Activated naive CD4-positive, alpha-beta T cell (primary cell): ENCODE measurements at places on chromosomes 2 and 18.

GRCh38 chr2:216066230-216066629 lies 15.4 kb downstream of the PECR start:
- DNase-seq, result no peak

- DNase-seq, result no peak
These were observed 12.4 kb downstream of the ASB1 start for GRCh38 chr2:238438856-238439849.

GRCh38 chr2:73175663-73176204 lies 26.6 kb upstream of the NOTO start:
- peak; percentile 54 for DNase-seq

- no peak for DNase-seq
These were observed 1205.9 kb upstream of the GYPC start for GRCh38 chr2:125450092-125450491.

GRCh38 chr2:170361090-170361936 lies 183.4 kb downstream of the MYO3B start:
- peak; percentile 13 for DNase-seq

DNA sequence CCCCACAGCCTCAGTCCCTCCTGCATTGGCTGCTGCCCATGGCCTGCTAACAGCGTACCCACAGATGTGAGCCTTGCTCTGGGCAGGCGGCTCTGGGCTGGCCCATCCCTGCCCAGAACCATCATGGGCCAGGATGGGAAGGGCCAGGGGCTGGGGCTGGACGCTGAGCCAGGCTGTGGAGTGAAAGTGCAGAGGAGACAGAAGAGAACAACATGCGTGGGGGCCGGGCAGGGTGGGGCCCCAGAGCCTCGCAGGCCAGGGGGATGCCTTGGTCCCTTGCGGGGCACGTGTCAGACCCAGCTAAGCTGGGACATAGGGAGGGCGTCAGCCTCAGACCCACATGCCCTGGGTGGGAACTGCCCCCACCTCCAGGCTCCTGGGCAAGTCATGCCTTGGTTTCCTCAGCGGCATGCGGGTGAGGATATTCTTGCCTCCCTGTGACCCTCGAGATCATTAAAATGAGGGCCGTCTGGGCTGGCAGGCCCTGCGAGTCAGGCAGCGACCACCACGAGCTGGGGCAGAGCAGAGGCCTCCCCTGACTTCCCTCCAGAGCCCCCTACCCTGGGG lies 27.3 kb downstream of the GPC1 start:
- DNase-seq, result no peak

- DNase-seq, result no peak
These were observed 24.4 kb downstream of the SPP2 start for GRCh38 chr2:234074751-234075517.

DNA sequence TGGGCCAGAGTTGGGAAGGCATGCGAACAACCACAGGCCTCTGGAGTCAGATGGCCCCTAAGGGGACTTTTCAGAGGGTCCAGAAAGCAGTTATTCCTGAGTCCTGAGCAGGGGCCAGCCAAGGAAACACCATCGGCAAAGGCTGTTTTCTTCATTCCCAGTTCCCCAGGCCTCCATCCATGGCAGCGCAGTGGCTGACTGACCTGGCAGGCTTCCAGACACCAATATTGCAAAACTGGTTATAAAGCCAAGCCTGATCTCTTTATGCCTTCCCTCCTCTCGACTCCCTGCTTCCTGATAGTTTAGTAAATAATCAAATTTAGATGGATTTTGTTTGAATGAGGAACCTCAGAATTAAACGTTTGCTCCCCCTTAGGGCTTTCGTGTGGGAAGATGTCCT lies 133.4 kb upstream of the ITGA6 start:
- DNase-seq, result no peak

- DNase-seq, result no peak
These were observed 45.8 kb downstream of the TTR start for GRCh38 chr18:31637445-31637844.

DNA sequence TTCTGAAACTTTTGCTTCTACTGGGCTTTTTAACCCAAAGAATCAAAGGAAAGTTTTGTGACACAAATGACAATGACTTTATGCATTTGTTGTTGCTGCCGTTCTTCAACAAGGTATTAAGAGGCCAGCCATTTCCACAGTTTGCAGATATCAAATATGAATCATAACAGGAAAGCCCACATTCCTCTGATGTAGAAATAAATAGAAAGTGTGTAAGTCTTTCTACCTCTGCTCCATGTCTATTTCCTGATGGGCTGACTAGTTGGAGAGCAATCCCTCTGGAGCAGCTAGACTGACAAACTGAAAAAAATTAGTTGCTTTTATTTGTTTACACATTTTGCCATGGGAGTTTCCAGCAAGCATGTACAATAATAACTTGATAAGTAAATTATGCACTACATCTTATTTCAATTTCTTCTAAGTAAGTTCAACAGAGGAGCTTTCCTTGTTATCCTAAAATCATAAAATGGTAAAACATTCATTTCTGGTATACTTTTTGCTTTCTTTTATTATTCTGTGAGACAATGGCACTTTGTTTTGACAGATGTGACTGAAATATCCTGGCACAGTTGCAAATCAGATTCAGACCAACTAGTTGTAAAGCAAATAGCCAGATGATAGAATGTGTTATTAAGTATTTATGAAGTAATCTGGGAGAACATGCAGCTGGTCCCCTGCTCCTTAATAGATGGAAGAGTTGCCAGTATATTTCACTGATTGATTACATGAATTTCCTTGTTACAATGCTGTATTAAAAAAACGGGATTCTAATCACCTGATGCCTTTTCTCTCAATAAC lies 266.7 kb downstream of the METTL4 start:
- no peak for DNase-seq

DNA sequence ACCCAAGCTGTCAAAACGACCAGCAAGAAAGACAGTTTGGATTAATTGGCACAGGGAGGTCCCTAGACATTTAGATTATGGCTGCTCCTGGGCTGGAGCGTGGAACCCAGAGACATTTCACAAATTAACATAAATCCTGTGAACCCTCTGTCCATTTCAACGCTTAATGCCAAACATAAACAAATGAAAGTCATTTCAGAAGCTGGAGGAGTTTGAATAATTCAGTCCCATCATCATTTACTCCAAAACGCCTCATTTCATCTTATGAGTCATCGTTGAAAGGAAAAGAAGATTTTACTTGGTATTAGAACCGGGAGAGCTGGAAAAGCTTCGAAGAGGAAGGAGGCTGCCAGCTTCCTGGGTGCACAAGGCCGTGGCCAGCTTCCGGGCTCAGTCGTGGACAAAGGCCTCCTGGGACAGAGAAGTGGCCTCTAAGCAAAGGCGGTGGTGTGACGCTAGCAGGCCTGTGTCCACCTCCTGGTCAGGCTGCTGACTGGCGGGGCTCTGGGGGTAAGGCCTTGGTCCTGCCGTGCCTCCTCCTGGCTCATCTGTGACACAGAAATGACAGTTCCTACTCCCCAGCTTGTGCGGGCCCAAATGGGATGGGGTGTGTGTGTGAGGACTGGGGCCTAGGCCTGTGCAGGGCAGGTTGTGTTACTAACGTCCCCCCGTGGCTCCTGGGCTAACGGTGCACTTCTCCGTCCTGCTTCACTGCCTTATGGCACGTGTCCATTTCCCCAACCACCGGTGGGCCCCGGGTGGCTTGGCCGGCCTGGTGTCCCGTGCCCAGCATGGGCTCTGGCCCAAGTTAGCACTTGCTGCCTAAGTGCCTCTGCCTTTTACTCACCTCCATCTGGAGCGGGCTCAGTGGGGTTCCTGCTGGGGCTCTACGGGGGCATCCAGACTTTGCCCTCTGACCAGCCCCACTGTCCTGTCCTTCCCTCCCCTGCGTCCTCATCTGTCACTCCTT lies 71.6 kb downstream of the RRM2 start:
- no peak for DNase-seq

DNA sequence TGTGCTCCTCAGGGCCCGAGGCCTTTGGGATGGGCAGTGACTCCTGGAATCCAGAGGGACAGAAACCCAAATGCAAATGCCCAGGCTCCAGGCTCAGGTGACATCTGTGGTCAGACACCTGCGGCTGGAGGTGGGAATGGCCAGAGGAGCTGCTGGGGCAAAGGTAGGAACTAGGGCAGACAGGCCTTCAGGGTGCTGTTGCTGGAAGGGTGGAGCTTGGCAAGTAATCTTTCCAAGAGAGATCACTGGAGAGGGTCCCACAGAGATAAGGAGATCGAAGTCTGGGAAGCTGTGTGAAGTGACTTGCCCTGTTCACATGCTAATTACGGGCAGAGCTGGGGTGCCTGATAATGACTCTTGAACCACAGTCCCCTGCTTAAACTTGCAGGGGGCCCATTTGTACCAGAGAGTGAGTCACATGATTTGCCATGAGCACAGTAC lies 82.4 kb downstream of the ACAA2 start:
- no peak for DNase-seq

DNA sequence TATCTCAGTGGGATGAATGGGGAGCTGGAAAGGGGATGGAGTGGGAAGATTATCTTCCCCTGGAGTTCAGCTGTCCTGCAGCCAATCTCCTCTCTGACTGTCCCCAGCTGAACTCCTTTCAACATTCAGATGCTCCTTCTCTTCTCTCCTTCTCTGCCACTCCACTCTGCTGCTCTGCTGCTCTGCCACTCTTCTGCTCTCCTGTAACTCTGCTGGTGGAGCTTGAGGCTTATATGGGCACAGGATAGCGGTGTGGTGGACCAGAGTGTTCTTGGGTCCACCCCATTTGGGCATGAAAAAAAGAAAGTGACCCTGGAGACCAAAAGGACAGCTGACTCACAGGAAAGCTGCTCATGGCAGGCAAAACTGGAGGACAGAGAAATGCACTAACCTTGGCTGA lies 26.6 kb downstream of the FAHD2B start:
- no peak for DNase-seq
